Stimulated activated CD4-positive, alpha-beta T cell treated with anti-CD3 and anti-CD28 coated beads, Interleukin-2, amount 100 ng/mL, for 4 hours (primary cell): ENCODE measurements at places on chromosomes 5 and 9.
A peak's percentile ranks its signal among the peaks of the same experiment; 100 is the strongest.

DNA sequence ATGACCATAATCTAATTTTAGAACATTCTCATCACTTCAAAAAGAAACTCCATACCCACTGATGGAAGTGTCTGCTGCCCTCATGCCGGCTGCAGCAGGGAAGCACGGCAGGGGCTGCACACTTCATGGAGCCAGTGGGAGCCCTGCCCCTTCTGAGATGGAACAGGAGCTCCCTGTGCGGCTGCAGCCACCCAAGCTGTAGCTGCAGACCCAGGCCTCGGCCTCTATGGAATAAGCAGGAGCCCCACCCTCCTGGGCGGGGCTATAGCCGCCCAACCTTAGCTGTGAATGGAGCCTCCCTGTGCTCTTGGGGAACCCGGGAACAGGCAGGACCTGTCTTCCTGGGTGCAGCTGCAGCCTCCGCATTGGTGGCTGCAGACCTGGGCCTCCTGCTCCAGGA, 128.5 kb downstream of the NUDT12 start:
- DNase-seq, result no peak

GRCh38 chr9:81035171-81035570, 654.2 kb downstream of the TLE1 start:
- no peak for DNase-seq

GRCh38 chr9:116087751-116088194, 65.8 kb upstream of the PAPPA start:
- DNase-seq, result no peak

DNA sequence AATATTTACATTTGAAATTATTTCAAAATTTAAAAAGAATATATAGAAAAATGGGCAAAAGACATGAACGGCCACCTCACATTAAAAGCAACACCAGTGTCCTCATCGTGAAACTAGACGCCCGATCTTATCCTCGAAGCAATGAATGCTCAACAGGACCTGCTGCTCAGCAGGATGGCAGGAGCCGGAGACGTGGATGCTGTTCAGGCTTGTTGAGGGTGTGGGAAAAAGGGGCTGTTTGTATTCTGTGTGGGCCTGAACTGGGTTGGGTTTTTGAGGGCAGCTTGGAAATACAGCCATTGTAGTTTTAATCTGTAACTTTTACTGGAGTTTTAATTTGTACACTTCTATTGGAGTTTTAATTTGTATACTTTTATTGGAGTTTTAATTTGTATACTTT, 20.3 kb downstream of the EXOC3 start:
- DNase-seq, result no peak

- no peak for DNase-seq
These were observed 183.1 kb downstream of the TRIO start for GRCh38 chr5:14326035-14326903.

DNA sequence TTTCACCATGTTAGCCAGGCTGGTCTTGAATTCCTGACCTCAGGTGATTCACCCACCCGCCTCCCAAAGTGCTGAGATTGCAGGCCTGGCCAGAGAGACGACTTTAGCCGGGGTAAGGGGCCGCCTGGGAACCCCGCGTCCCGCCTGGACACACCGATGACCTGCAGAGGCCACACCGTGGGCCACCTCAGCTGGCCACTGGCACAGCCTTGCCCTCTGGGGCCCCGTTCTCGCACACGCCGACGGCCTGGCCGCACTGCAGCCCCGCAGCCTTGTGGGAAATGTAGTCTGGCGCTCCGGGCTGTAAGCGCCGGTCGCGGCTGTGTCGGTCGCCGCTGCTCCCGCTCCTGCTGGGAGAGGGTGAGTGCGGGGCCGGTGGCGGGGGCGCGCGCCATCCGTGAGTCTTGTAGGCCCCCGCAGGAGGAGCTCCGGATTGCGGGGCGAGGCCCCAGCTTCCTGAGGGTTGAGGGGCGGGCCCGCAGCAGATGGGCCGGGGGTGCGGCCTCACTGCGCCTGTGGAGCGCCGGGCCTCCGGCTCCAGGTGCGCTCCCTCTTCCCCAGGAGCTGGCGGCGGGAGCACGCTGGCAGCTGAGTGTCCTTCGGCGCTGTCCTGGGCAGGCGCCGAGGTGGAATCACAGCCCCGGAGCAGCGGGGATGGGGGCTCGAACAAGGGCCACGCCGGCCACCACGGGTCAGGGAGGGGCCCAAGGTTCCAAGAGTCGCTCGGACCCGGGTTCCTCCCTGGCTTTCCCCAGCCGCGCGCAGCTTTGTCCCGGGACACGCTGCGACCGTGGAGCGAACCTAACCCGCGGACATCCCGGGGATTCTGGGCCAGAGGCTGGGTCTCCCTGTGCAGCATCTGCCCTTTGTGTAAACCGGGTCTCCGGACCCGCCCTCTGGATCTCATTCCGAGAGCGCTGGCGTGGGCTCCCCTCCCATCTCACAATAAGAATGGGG, at the start of gene ZFP2:
Gene ZFP2 (plus strand): TSS at position 299 of the 957 bp plus-strand sequence. CDS start 35,401 bp downstream, outside the sequence.
- no peak for DNase-seq

DNA sequence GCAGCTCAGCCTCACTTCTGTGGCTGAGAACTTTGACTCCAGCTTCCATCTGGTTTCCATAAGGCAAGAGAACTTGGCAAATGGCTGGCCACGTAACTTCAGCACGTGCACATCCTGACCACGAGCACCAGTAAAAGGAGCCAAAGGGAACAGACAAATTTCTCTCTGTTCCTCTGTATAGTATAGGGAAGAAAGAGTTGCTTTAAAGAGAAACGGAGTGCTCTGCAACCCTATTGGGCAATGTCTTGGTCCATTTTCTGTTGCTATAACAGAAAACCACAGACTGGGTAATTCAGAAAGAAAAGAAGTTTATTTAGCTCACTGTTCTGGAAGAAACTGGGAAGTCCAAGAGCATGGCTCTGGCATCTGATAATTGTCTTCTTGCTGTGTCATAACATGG, 558.7 kb downstream of the ACTL7B start:
- no peak for DNase-seq

DNA sequence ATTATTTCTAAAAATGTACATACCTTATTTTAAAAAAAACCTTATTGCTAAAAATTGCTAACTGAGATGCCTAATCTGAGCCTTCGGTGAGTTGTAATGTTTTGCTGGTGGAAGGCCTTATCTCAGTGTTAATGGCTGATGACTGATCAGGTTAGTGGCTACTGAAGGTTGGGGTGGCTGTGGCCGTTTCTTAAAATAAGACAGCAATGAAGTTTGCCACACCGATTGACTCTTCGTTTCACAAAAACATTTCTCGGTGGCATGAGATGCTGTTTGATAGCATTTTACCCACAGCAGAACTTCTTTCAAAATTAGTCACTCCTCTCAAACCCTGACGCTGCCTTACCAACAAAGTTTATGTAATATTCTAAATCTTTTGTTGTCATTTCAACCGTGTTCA, 14.7 kb downstream of the CENPK start:
- no peak for DNase-seq

DNA sequence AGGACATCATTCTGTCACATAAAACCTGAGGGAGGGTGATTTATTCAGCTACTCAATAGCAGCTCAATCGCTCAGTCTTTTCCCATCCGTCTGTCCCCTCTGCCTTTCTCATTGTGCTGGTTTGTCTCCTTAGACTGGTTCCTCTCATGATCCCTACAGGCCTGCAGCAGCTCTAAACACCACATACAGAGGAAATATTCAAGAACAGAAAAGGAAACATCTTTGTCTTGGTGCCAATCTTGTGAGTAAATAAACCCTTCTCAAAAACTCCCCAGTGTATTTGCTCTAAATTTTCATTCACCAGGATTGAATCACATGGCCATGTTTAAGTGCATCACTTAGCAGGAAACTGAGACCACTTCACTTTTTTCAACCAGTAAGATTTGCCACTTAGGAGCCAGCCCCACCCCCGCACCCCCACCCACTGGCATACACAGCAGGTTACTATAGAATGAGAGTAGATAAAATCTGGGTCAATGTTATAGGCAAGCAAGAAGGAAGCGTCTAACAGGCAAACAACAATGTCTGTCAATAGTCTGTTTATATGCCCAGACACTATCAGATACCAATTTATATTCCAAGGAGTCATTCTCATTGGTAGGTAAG, 895.5 kb upstream of the DMAC1 start:
- DNase-seq, result no peak

GRCh38 chr5:107669096-107670031, 1.4 kb downstream of the EFNA5 start:
- DNase-seq, result no peak

DNA sequence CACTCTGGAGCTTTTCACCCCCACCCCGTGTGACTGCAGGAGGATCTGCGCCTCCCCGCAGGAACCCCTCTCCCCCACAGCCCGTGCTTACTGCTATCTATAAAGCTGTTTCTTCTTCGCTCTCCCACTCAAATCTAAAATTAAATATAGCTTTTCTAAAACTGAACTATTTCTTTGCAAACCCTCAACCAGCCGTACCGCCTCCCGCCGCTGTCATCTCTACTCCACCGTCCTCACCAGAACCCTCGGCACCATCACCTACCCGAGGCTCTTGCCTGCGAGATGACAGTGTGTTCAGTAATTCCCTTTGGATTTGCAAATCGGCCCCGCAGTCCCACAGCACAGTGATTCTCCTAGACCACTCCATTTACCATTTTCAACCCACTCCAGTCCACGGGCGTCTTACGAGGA, 13.6 kb downstream of the LPCAT1 start:
- DNase-seq, result no peak

DNA sequence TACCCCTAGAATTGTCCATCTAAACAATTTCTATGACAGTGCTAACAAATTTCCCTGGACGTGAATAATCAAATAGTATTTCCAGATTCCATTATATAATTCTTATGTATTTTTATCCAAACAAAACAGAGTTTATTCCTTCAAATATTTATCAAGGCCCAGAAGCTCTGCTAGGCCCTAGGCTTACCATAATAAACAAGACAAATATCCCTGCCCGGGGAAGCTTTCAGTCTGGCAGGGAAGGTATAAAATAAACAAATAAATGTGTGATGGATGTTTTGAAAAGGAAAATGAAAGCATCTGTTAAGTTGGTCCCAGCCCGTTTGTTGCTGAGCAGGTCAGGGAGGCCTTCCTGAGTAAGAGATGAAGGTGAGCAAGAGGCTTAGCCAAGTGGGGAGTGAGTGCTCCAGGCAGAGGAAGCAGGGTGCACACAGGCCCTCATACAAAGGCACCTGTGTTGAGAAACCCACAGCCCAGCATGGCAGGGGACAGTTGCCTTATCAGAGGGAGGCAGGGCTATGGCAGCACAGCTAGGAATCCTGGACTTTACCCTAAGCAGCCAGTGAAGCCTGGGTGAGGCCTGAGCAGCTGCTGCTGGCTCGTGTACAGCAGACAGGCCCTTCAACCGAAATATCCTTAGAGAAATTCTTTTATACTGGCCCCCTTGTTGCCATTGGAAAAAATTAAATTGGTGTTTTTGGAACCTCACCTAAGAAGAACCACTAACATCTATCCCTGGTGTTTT, 7.7 kb upstream of the SLC35D2 start:
- no peak for DNase-seq

DNA sequence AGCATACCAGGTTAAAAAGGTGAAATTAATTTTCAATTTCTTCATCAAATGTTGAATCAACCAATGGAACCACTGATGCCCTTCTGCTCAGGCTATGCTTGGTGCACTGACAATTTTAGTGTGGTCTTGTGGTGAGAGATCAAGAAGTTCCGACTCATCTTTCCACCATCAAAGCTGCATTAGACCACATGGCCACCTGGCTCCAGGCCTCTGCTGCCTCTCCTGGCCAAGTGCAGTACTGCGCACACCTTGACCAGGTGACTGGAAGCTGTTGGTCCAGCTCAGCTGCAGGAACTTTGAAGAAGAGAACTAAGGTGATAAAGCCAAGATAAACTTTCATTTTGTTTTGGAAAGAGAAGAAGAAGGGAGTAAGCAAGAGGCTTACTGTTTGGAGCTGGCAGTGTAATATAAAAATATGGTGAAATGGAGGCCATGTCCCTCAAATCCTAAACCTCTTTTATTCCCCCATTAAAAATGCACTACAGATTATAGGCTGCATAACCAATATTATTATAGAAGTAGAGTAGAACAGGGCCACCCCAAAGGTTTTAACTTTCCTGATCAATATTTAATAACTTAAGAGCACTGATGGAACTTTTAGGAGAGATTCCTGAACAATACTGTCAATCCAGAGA, 315.5 kb upstream of the C9orf72 start:
- DNase-seq, result no peak

DNA sequence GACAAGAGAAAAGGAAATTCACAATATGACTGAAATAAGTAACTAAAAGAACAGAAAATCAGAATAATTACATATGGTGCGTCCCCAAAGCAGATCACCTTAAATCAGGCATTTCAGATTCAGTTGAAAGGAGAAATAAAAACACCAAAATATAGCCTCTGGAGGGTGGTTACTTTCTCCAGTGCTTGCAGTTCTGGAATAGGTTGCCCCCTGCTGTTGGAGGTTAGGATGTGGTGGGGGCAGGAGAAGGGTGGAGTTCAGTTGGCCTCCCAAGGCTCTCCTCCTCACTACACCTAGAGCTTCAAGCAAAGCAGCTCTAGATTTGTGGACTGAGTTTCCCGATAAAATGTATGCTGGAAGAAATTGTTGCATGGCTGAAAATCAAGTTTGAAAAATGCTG, 338.2 kb upstream of the TLE4 start:
- no peak for DNase-seq

DNA sequence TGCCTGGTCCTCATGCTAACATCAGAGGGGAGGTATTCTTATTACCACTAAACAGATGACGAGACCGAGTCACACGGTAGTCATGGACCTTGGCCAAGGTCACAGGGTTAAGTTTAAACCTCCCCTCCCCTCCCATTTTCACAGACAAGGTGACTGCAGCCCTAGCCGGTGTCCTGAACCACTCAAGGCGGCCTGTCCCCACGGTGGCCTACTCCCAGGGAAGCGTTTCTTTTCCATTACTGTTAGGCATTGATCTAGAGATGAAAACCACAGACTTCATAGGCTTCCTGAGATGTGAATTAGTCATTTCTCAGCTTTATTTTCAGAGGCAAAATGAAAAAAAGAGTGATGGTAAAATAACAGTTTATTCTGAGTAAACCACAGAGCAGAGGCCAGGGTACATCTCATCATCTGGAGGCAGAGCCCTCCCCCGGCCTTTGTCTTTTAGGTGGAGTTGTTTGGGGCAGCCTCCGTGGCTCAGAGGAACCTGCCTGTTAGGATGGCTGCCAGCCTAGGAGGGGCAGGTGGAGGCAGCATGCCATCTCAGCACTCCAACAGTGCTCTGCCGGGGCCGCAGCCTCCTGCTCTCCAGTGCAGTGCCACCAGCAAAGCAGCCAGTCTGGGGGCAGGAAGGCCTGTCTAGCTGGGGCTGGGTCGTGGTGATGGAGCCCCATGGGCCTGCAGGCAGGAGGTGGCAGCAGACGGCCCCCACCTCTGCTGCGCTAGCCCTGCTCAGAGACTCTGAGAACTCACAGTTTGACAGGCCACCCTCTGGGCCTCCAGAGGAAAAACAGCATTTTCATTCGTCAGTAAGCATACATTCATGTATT, 71.2 kb downstream of the RAPGEF1 start:
- DNase-seq, result peak; percentile 61
